ENCODE measurements at places on chromosomes 5 and 9. TPM values are rescaled to one million over a fixed set of nuclear protein-coding genes. Genes with fewer than 3 reads are reported as not detected.

The NDUFS6 gene
- 25.7 TPM for total RNA-seq

The PARP8 gene
- total RNA-seq = 23.3 TPM

The MAMDC4 gene
- total RNA-seq = 7.7 TPM

- no peak for DNase-seq
- no peak overlapping the region for H3K27ac ChIP-seq
- H3K4me1 ChIP-seq = peaks cover 18% of the 10 kb centered on the region
- no peak overlapping the region for H3K4me3 ChIP-seq
- H3K27me3 ChIP-seq = no peaks in the 10 kb centered on the region
Measured at GRCh38 chr5:15544039-15544438, 44.1 kb downstream of the FBXL7 start.

GRCh38 chr9:89505911-89506310 lies 8.0 kb upstream of the SEMA4D start:
- H3K36me3 ChIP-seq = no peaks in the 10 kb centered on the region
- no peak overlapping the region for H3K27ac ChIP-seq
- no peaks in the 10 kb centered on the region for H3K4me1 ChIP-seq
- no peak for DNase-seq

DNA sequence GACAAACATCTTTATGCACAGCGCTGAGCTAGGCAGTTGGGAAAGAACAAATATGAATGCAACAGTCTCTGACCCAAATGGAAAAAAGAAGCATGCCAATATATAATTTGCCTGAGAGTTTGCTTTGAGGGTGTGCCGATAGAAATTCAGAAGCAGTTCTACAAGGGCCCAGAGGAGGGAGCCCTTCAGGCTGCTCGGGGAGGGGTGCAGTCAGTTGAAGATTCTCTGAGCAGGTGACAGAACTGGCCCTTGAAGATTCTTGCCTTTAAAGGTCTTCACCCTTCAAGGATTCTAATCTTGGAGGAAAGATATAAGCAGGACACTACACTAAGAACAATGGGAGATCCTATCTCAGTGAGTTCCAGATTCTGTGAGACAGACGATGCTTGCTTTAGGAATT lies 3.7 kb upstream of the PAPPA start:
- DNase-seq = no peak
- H3K27ac ChIP-seq = no peak overlapping the region
- H3K27me3 ChIP-seq = no peaks in the 10 kb centered on the region
- H3K36me3 ChIP-seq = peaks cover 1% of the 10 kb centered on the region

DNA sequence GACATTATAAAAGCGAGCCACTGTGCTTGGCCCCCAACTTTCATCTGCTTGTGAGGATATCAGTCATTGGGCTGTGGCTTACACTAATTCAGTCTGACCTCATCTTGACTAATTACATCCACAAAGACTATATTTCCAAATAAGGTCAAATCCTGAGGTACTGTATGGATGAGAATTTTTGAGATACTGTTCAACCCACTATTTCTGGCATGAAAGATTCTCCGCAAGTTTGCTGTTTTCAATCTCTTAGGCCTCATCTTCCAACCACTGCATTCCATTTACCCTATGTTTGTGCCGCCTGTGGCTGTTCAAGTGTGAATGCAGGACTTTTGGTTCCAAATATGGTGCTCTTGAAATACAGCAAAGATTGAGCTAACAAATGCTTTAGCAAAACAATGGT lies 400.9 kb upstream of the SGCD start:
- H3K4me3 ChIP-seq = no peak overlapping the region
- no peak for DNase-seq
- H3K36me3 ChIP-seq = no peaks in the 10 kb centered on the region
- peaks cover 9% of the 10 kb centered on the region for H3K27me3 ChIP-seq

DNA sequence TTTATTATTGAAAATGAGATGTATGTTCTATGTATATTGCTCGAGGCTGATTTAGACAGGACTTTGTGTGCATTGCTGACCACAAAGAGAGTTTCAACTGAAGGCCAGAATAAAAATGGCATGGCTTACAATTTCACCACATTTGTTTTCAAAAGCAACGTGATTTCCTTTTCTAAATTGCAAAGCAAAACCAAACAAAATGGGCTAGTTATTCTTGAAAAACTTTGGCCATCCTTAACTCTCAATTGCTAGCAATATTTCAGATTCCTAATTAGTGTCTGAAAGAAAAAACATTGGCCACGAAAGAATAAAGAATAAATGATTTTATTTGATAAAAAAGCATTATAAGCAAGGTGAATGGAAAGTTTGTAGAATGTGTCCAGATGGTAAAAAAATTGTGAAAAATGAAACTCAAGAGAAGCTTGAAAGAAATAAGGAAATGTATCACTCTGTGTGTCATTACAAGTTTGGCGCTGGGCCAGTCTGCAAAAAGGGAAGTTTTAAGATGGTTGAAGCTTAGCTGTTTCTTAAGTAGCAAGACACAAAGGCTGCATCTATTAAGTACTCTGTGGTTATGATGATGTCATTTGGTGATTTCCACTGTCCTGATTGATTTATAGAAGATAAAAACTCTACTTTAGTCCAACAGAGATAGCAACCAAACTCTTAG lies 89.2 kb upstream of the PRLR start:
- H3K27me3 ChIP-seq = no peaks in the 10 kb centered on the region
- H3K4me3 ChIP-seq = no peak overlapping the region
- peaks cover 3% of the 10 kb centered on the region for H3K4me1 ChIP-seq
- no peak overlapping the region for H3K27ac ChIP-seq

GRCh38 chr9:90085633-90086032 lies 480.8 kb downstream of the GADD45G start:
- H3K27ac ChIP-seq = no peak overlapping the region
- no peak overlapping the region for H3K4me3 ChIP-seq
- H3K27me3 ChIP-seq = peaks cover 26% of the 10 kb centered on the region
- no peaks in the 10 kb centered on the region for H3K36me3 ChIP-seq

GRCh38 chr9:115944166-115944948 lies 209.2 kb upstream of the PAPPA start:
- no peaks in the 10 kb centered on the region for H3K27me3 ChIP-seq
- no peaks in the 10 kb centered on the region for H3K36me3 ChIP-seq
- DNase-seq = no peak
- H3K27ac ChIP-seq = peak overlapping the region; percentile 99
- peak overlapping the region; percentile 17 for H3K4me3 ChIP-seq
- peaks cover 53% of the 10 kb centered on the region for H3K4me1 ChIP-seq

- H3K27ac ChIP-seq = no peak overlapping the region
- H3K4me3 ChIP-seq = no peak overlapping the region
- DNase-seq = no peak
- peaks cover 18% of the 10 kb centered on the region for H3K36me3 ChIP-seq
- peaks cover 3% of the 10 kb centered on the region for H3K4me1 ChIP-seq
- no peaks in the 10 kb centered on the region for H3K27me3 ChIP-seq
Measured at GRCh38 chr5:147613359-147613758, 103.5 kb upstream of the DPYSL3 start.

- peaks cover 7% of the 10 kb centered on the region for H3K36me3 ChIP-seq
- no peak for DNase-seq
- H3K4me1 ChIP-seq = no peaks in the 10 kb centered on the region
- H3K27me3 ChIP-seq = no peaks in the 10 kb centered on the region
- no peak overlapping the region for H3K4me3 ChIP-seq
Measured at GRCh38 chr9:17380126-17380861, 198.6 kb upstream of the SH3GL2 start.

GRCh38 chr5:98205691-98206461 lies 567.6 kb upstream of the RGMB start:
- no peaks in the 10 kb centered on the region for H3K36me3 ChIP-seq
- peaks cover 10% of the 10 kb centered on the region for H3K4me1 ChIP-seq
- no peak overlapping the region for H3K4me3 ChIP-seq
- no peak overlapping the region for H3K27ac ChIP-seq
- H3K27me3 ChIP-seq = no peaks in the 10 kb centered on the region

- peak; percentile 34 for DNase-seq
- no peaks in the 10 kb centered on the region for H3K27me3 ChIP-seq
- peaks cover 16% of the 10 kb centered on the region for H3K4me1 ChIP-seq
- no peak overlapping the region for H3K4me3 ChIP-seq
- H3K27ac ChIP-seq = no peak overlapping the region
Measured at GRCh38 chr9:130239363-130239695, 26.2 kb upstream of the HMCN2 start.

DNA sequence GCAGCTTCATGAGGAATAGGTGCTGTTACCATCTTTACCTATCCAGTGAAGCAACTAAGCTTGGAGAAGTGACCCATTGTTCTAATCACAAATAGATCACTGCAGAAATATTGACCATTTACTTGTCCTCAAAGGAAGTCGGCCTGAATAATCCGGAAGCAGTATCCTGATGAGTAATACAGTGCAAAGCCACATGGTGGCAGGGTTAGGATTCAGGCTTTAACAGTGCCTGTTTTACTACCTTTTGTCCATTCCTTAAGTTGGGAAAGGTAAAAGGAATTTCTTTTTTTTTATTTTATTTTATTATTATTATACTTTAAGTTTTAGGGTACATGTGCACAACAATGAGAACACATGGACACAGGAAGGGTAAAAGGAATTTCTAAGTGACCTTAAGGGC lies 336.3 kb downstream of the KDM4C start:
- no peaks in the 10 kb centered on the region for H3K36me3 ChIP-seq
- H3K27me3 ChIP-seq = no peaks in the 10 kb centered on the region
- H3K4me1 ChIP-seq = peaks cover 19% of the 10 kb centered on the region
- DNase-seq = no peak
- H3K4me3 ChIP-seq = no peak overlapping the region

GRCh38 chr5:173278172-173278571 lies 43.2 kb upstream of the NKX2-5 start:
- peaks cover 6% of the 10 kb centered on the region for H3K4me1 ChIP-seq
- H3K36me3 ChIP-seq = no peaks in the 10 kb centered on the region
- peaks cover 16% of the 10 kb centered on the region for H3K27me3 ChIP-seq
- no peak overlapping the region for H3K4me3 ChIP-seq
- H3K27ac ChIP-seq = no peak overlapping the region
- no peak for DNase-seq

GRCh38 chr9:136682710-136683109 lies 4.5 kb downstream of the AGPAT2 start:
- no peaks in the 10 kb centered on the region for H3K27me3 ChIP-seq
- H3K27ac ChIP-seq = no peak overlapping the region
- no peak for DNase-seq
- no peaks in the 10 kb centered on the region for H3K36me3 ChIP-seq
- no peak overlapping the region for H3K4me3 ChIP-seq
- H3K4me1 ChIP-seq = peaks cover 7% of the 10 kb centered on the region

- peak; percentile 65 for DNase-seq
- H3K4me1 ChIP-seq = no peaks in the 10 kb centered on the region
- H3K27me3 ChIP-seq = peaks cover 11% of the 10 kb centered on the region
- H3K36me3 ChIP-seq = no peaks in the 10 kb centered on the region
Measured at GRCh38 chr5:1752881-1753280, 46.8 kb downstream of the MRPL36 start.

GRCh38 chr9:134562146-134562849 lies 79.3 kb upstream of the COL5A1 start:
- no peaks in the 10 kb centered on the region for H3K27me3 ChIP-seq
- peaks cover 21% of the 10 kb centered on the region for H3K4me1 ChIP-seq
- no peak overlapping the region for H3K27ac ChIP-seq
- H3K36me3 ChIP-seq = no peaks in the 10 kb centered on the region
- DNase-seq = peak; percentile 43

DNA sequence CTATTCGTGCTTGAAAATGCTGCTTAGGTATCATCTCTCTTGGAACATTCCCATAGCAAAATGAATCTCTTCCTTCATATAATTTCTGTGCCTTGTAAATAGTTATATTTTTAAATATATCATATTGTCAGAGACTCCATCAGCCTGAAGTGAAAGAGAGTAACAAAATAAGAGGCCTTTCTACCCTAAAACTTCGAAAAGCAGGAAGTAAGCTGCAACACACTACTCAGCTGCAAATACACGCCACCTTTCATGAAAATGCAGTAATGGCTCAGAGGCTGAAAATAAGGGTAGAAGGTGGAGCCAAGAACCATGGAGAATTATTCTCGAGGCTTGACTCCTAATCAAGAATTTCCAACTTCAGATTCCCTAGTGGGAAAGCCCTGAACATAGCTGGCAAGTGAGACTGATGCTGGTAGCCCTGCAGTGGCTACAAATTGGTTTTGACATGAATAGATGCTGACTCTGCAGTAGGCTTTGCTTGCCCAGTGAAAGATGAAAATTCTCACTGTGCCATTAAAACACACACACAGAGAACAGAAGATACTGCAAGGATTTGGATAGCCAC lies 30.2 kb upstream of the PTGER4 start:
- no peaks in the 10 kb centered on the region for H3K36me3 ChIP-seq
- H3K4me3 ChIP-seq = no peak overlapping the region
- no peak overlapping the region for H3K27ac ChIP-seq
- DNase-seq = no peak

DNA sequence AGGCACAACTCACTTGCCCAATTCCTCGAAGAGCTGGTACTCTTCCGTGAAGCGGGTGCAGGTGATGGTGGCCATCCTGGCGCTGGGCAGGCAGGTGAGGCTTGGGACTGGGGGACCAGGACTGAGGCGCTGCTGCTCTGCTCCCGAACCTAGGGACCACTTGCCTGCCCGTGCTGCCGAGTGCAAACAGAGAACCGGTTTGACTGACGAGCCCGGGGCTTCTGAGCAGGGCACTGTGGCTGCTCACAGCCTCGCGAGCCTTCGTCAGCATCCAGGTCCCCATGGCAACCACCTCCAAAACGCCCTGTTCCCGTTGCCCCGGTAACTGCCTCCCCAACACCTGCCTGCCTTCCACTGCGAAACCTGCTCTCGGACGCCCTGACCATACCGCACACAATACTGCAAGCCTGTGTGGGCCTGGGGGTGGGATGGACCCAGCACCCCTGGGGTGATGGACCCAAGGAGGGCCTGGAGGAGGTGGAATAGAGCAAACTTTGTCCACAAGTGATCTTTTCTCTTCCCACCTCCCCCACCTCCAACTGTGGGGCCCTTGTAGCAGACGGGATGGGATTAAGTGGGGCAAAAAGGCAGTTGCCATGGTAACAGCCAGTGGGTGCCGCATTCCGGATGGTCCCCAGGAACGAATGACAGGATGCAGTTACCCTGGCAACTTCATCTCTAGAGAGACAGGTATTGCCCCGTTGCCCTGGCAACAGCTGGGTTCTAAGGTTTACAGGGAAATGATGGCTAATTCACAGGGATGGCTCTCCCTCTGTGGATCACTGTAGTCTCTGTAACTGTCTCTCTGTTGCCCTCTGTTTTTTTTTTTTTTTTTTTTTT lies at the start of gene CAMK2A:
Gene CAMK2A, minus strand, starts transcription at position 223 of the 840 bp plus-strand sequence. Its CDS starts 148 bp downstream, at position 75.
- H3K4me3 ChIP-seq = no peak within 1 kb of the TSS
- no peaks in the 10 kb centered on the region for H3K36me3 ChIP-seq
- H3K27me3 ChIP-seq = no peaks in the 10 kb centered on the region
- no peak within 1 kb of the TSS for H3K27ac ChIP-seq

DNA sequence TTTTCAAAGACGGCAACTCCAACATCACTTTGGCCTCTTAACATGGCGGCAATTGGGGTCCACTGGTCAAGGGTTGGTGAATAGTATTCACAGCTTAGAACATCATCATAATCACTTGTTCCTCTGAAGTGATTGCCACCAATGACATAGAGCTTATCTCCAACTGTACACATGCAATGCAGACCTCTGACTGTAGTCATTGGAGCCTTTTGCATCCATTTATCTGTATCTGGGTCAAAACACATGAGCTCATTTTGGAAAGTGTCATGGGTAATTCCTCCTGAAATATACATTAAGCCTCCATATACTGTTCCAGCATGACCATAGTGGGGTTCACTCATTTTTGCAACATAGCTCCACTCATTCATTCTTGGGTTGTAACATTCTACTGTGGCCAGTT lies 2.0 kb downstream of the KLHL9 start:
- peaks cover 59% of the 10 kb centered on the region for H3K4me1 ChIP-seq
- DNase-seq = no peak
- peaks cover 9% of the 10 kb centered on the region for H3K36me3 ChIP-seq
- peaks cover 2% of the 10 kb centered on the region for H3K27me3 ChIP-seq
- H3K27ac ChIP-seq = no peak overlapping the region
- peak overlapping the region; percentile 83 for H3K4me3 ChIP-seq

Data from chondrocyte (in vitro differentiated cells).